ENCODE measurements at places on chromosomes 1 and 21.

- DNase-seq: no peak
Observed at GRCh38 chr1:34603594-34603993, 151.3 kb upstream of the GJB5 start.

DNA sequence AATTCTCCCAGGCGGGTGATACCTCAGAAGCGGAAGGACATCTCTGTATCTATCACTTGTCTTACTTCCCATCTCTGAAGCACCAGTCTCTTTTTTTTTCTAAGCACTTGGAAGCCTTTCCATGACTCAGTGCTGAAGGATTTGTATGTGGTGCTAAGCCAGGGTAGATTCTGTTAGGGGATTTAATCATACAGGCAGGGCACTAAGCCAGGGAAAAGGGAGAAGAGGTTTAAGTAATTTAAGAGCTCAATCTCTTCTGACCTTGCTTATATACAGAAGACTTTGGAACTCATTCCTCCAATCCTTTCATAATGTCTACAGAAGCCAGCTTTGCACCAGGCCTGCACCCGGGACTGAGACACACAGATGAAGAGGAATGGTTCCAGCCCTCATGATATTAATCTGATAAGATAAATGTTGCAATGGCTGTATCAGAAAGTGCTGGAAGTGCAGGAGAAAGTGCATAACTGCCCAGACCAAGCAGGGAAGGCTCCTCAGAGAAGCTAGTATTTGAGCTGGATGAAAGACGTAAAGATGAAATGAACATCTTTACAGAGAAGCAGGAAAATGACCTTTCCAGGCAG is 11.0 kb downstream of the FAM163A start:
- no peak for DNase-seq

DNA sequence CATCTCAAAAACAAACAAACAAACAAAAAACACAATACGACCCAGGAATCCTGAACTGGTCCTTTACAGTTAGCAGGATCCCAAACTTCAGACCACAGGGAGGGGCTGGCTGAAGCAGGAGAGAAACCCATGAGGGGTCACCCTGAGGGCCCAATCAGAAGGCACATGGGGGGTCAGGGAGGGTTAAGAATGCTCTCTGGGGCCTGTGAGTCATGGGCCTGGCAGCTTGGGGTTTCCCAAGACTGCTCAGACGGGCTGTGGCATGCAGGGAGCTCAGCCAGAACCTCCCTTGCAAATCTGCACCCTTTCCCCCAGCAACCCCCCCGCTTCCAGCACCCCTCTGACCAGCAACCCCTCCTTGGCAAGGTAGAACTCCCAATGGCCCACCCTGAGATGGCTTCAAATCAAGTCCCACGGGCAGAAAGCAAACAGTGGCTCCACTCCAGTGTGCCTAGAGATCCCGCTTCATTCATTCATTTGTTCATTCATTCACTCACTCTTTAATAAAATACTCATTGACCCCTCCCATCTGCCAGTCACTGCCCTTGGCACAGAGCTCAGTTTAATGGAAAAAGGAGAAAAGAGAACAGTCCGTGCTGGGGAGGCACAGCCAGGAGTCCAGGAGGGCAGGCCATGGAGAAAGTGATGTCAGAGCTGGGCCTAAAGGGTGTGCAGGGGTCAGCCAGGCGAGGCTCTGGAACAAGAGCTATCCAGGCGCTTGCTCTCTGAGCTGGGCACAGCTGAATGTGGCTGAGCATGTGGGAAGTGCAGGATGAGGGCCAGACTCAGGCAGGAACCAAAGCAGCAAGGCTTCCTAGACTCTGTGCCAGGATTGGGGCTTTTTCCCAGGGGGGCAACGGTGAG is 8.2 kb downstream of the UQCRHL start:
- no peak for DNase-seq

GRCh38 chr1:39151267-39151666 is 53.2 kb upstream of the MACF1 start:
- no peak for DNase-seq

GRCh38 chr1:165671526-165671925 is 26.8 kb downstream of the ALDH9A1 start:
- DNase-seq: no peak

DNA sequence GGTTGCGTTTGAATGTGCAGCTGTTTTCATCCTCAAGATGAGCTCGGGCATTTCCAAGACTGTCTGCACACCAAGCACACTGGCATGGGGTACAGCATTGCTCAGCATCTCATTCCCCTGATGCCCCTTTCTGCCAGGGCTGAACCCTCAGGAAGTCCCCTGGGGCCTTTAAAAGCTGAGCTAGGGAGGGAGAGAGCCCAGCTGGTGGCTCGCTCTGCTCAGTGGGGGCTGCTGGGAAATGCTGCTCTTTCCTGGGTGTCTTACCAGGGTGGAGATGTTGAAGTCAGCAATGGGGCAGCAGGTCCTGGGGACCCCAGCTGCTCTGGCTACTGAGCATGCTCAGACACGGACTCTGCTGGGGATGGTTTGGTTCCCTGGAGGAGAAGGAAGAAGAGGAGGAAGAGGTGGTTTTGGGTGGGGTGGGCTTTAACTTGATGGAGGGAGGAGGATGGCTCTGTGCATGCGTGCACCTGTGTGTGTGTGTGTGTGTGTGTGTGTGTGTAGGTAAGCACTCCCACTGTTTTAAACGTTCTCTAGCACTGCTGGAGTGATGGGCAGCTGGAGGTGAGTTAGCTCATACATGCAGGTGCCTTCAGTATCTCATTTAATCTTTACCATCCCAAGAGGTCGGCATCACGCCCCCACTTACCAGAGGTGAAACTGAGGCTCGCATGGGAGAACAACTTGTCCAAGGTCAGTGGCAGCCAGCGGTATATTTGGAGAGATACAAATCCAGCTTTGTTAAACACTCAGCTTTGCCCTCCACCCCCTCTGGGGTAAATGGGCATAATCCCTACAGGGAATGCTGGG is 40.9 kb downstream of the ACTL8 start:
- DNase-seq: no peak

GRCh38 chr1:156091610-156092009 is 9.3 kb upstream of the MEX3A start:
- DNase-seq: no peak

Data from GM12891 (cell line).